ENCODE measurements at places on chromosomes 13 and 19.

GRCh38 chr19:51018745-51019543, 565 bp downstream of the KLK10 start:
- no peak for DNase-seq

- no peak for DNase-seq
Observed at GRCh38 chr19:38270587-38271167, 6.3 kb downstream of the SPINT2 start.

DNA sequence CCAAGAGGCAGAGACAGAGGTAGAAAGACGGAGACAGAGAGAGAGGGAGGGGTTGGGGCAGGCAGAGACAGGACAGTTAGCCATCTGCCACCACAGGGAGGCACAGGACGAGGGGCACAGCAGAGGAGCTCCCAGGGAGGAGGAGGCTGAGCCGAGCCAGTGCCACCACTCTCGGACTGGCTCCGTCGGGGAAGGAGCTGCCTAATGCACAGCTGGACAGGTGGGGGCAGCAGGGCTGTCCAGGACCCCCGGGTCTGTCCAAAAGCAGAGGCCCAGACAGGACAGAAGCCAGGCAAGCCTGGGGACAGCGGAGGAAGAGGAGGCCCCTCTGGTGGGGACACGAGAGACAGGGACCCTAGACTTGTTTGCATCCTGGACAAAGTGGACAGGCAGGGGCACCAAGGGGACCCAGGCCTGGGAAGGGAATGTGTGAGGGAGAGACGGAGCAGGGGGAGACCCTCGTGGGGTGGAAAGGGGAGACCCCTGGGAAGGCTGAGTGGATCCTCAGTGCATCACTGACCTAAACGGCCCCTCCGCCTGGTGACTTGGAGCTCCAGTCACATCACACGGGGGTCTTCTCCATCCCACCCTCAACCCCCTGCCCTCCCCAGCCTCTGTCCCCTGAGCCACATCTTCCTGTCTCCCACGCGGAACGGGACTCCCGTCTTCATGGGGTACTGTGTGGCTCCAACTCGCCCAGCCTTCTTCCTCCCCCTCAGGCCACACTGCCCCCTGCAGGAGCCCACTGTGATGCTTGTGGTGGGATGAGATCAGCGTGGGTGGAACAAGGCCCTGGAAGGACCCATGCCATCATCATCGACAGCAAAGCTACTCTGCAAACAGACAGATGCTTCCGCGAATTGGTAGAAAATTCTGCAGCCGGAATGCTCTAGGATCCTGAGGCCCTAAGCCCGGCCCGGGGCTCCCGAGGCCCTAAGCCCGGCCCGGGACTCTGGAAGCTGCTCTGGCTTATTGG, 915 bp downstream of the F10 start:
- no peak for DNase-seq

DNA sequence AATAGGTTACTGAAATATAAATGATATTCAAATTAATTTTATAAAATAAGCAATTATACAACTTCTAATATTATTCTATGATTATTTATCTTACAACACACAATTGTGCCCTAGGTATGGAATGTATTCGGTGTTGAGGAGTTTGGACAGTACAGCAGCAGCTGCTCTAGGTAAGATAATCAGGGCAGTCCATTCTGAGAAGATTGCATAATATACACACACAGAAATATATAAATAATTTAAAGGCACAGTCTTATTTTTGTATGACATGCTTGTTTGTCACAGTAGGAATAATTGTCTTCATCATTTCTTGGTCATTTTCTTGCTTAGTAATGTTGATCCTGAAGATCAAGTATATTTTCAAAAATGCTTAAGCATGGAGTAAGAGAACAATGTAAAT, 849.4 kb upstream of the MIR17HG start:
- no peak for DNase-seq

GRCh38 chr13:41562541-41563178, 105.3 kb downstream of the RGCC start:
- DNase-seq, result no peak

Measured in 8988T (cell line).